Hippocampal formation (tissue), 2 donors: ENCODE measurements at places on chromosomes 2 and 18.
A peak's percentile ranks its signal among the peaks of the same experiment; 100 is the strongest.

DNA sequence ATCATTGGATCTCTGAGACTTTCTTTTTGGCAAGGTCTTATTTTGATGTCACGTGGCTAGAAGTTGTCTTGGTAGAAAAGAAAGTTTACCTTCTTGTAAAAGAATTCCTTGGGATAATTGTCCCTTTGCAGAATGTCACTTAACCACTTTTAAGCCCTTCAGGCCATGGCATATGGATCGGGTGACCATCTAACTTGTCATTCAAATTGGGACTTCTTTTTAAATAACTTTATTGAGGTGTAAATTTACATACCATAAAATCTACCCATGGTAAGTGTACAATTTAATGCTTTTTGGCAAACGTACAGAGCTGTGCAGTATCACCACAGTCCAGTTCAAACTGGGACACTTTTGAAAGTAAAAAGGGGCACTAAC, 24.6 kb downstream of the ARMC9 start:
- no peak for DNase-seq

- DNase-seq: no peak
Measured at GRCh38 chr2:179265082-179265510, 464 bp upstream of the SESTD1 start.

- DNase-seq: no peak
Measured at GRCh38 chr2:101655702-101656422, 41.6 kb upstream of the MAP4K4 start.

DNA sequence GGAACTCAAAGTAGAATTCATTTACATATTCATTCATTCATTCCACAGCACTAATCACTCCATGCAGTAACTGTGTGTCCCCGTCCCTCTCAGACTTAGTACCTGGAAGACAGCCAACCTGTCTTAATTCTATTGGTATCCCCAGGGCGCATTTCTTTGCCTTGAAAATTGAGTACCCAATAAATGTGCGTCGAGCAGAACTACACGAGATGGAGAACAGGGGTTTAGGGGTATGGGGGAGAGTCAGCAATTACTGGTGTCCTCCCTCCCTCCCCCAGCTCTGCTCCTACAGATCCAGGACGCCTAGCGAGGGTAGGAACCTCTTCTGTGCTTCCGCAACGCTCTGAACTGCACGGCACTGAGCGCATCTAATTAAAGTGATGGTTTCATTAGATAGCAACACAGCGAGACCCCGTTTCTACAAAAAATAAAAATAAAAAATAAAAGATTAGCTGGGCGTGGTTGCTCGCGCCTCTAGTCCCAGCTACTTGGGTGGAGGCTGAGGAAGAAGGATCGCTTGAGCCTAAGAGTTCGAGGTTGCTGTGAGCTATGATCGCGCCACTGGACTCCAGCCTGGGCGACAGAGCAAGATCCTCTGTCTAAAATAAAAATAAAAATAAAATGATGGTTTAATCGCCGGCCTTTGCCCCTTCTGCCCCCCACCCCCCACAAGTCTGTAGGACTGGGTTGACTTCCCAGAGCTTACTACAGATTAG, 614 bp upstream of the FKBP1B start:
- DNase-seq: no peak

DNA sequence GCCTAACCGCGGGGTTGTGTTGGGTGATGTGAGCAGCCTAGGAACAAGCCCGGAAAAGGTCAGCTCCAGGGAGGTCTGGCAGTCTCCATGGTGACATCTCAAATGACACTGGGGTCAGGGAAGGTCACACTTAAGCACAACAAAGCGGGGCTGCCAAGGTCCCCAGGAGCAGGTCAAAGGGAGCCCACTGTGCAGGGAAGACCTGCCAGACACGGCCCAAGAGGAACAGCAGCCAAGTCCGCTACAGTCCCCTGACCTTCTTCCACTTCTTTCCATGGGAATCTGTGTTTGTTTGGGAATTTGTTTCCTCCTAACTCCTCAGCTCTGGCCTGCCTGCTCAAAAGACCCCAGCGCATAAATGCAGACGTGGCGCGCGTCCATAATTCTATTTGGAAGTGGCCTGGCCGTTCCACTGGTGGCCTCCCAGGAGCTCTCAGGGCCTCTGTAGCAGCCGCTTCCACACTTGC, 232.1 kb upstream of the COPS8 start:
- no peak for DNase-seq

GRCh38 chr18:47615043-47615442, 315.4 kb downstream of the SMAD2 start:
- no peak for DNase-seq

DNA sequence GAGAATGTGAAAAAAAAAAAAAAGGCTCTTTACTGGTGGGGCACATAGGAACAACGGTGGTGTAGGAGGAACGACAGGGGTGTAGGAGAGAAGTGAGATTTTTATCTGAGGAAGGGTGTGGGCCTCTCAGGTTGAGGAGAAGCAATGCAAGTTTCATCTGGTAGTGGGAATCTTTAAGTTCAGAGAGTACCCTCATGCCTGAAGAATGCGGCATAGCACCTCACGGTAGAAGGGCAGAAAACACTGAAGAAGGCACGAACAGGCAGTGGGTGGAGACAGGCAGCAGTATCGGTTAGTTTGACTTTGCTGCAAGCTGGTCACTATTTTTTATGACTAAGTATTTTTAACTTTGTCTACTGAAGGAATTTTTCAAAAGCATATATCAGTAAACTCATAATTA, 52.2 kb upstream of the TSPYL6 start:
- no peak for DNase-seq

DNA sequence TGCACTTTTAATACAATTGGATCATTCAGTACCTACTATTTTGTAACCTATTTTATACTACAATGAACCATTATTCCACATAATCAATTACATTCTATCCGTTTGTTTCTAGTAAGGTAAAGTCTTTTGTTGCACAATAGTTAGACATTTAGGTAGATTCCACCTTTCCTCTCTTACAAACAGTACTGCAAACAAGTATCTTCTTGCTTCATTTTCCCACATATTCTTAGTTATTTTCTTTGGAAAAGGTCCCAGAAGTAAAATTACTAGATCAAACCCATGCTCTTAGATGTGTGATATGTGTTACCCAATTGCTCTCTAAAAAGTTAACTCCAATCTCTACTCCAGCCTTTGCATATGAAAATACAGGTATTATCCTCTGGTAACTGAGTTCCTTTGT, 49.6 kb downstream of the SPIRE1 start:
- DNase-seq: no peak

- no peak for DNase-seq
Measured at GRCh38 chr2:74042606-74043005, 57.9 kb downstream of the TET3 start.

GRCh38 chr18:41128545-41128944, 826.5 kb upstream of the PIK3C3 start:
- DNase-seq: no peak

DNA sequence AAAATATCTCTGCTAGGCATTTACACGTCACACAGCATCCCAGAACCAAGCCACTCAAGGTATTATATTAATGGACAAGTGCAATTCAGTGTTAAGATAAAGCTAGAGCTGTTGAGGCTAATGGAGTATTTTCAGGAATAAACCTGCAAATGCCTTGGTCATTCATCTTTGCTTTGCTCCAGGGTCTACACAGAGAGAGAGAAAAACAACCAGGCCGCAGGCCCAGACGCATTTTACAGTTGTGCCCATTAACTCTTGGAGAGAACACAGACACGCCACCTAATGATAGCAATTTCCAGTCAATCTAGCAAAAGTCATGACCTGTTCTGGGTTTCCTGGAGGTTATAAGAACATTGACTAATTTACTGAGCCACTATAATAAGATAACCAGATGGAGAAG, 829.3 kb downstream of the LRRTM4 start:
- DNase-seq: no peak

GRCh38 chr2:128446049-128446873, 127.6 kb upstream of the HS6ST1 start:
- DNase-seq: no peak

GRCh38 chr18:35172451-35173035, 68.3 kb upstream of the ZNF397 start:
- DNase-seq: no peak

- DNase-seq: no peak
Measured at GRCh38 chr2:143802871-143803650, 673.8 kb downstream of the ARHGAP15 start.

- no peak for DNase-seq
Measured at GRCh38 chr2:80128080-80128479, 176.5 kb downstream of the LRRTM1 start.

DNA sequence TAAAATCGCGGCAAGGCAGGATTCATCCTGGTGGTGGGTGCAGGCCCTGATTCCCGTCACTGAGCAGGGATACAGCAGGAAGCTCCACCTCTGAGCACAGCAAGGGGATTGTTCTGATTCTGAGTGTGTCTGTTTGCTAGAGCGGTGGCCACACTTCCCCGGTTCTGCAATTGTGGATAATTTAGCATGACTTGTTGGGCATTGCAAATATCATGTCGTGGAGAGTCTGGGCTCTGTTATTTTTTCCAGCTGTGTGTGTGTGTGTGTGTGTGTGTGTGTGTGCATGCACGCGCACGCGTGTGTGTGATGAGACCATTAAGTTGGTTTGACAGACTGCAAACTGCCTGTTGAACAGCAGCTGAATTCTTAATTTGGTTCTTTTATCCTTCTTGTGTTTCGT, 4.1 kb upstream of the TMEM18 start:
- no peak for DNase-seq

DNA sequence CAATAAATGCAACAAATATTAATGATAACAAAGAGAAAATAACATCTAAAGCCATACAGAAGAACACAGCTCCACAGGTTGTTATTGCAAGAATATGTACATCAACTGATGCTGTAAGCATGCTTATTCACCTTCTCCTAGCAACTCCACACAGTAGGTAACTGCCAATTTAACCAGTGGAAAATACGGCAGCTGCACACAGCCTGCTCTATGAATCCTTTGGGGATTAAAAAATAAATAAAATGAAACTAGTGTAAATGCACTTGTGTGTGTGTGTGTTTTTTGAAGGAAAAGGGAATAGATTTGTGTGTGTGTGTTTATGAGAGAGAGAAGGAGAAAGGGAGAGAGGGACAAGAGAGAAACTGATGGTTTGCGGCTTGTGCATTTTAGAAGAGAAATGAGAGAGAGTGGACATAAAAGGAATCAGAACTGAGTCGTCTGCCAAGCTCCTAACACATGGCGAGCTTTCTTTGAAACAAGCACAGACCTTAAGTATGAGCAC, 96.2 kb upstream of the PDE1A start:
- DNase-seq: peak; percentile 63
